CD4-positive, alpha-beta T cell treated with Interleukin-1 beta for 1 hour (primary cell): ENCODE measurements at places on chromosomes 3 and 15.
A peak's percentile ranks its signal among the peaks of the same experiment; 100 is the strongest.

- no peak for DNase-seq
These were observed 291.2 kb upstream of the KCNMB2 start for GRCh38 chr3:178244733-178245709.

GRCh38 chr15:92098869-92099268 is 245.4 kb downstream of the SLCO3A1 start:
- DNase-seq = no peak

DNA sequence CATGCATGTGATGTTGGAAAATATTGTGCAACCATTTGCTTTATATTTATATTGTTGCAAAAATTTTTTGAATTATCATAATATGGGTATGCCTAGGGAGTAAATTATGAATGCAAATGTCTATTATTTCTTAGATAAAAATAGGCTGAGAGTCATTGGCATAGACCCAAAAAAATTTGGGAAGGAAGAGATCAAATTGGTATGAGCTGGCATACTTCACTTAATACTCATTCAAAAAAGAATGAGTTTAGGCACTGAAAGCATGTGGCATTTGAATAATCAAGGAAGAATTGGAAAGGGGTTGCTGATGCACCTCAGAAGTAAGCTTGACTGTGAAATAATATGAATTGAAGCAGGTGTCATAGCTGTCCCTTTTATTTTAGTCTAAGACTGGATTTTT is 764.0 kb upstream of the DPPA4 start:
- no peak for DNase-seq

GRCh38 chr3:50971487-50971924 is 296.8 kb downstream of the DOCK3 start:
- peak; percentile 82 for DNase-seq

GRCh38 chr3:139611528-139611927 is 66.2 kb downstream of the NMNAT3 start:
- DNase-seq = no peak

GRCh38 chr3:161987933-161988332 is 491.3 kb downstream of the OTOL1 start:
- DNase-seq = no peak

DNA sequence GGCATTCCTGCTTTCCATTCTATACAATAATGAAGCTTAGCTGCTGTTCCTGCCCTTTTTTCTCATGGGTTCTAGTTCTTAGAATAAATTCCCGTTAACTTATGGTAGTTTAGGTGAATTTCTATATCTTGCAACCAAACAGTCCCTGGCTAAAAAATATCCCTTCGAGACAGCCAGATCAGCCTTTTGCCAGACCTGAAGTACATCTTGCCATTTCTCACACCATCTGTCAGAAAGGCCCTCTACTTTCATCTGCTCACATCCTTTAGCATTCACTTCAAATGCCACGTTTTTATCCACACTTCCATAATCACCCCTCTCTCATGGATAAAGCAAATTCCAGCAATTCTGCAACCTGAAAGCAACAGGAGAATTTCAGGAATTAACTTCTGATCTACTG is 145.4 kb downstream of the GAP43 start:
- DNase-seq = no peak

DNA sequence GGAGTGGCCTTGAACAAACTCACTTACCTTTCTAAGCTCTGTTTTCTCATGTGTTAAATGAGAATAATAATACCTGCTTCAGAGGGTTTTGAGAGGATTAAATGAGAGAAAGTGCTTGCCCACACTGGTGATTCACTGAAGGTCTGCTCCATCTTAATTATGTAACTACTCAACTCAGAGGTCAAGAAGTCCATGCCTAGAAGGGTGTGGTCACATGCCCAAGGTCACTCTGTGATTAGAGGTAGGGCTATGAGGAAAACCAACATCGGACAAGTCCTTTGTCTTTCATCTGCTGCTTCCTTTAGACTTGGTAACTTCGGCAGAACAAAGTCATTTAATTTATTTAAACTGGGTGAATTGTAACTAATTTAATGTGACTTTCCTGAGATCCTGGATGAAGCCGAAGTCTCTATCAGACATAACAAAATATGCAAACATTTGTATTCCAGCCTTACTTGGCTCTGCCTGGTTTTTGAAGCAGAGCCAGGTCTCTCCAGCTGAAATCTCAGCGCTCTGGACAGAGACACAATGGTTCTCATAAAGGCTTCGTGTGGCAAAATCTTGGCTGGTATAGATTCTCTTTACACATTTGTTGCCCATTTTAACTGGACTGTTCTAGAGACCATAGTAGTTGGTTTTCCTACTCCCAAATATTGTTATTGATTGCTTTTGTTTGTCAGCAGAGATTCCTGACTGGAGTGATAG is 3.0 kb downstream of the CHRNA7 start:
- no peak for DNase-seq

DNA sequence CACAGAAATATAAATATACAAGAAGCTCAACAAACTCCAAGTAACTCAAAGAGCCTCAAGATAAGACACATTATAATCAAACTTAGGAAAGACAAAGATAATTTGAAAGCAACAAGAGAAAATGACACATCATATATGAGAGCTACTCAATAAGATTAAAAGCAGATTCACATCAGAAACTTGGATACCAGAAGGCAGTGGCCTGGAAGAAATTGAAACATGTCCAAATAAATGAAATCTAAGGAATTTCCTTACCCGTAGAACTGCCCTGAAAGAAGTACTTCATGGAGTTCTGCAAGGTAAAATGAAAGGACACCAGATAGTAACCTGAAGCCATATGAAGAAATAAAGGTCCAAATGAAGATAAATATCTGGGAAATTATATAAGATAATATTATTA is 113.9 kb downstream of the LSAMP start:
- DNase-seq = no peak

GRCh38 chr3:184255291-184256039 is 5.9 kb downstream of the CAMK2N2 start:
- DNase-seq = no peak

DNA sequence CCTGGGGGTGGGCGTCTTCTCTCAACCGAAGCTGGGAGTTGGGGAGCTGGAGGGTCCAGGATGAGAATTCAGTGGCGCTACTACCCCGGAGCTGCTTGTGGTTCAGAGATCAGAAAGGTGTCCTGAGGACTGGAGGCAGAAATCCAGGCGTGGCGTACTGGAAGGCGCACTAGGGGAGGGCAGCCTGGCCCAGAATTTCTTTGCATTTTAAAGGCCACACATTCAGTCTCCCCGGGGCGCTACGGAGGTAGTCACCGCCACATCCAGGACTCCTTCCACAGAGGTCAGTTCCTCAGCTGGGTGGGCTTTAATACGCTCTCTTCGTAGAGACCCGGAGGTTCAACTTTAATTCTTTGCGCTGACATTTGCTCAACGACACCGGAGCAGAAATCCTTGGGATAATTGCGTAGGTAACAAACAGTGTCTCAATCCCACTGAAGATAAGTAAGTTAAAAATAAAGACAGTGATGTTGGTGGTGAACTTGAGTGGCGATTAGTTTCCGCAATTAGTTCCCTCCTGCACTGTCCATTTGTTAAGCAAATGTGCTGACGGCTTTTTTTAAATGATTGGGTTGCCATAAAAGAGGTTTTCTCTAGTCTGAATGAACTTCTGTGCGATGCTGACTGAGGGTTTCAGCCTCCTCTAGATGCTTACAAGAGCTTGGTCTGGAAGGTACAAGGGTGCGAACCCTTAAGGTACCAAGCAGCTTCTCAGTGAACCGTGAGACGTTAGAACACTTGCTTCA is 535 bp downstream of the MCTP2 start:
- no peak for DNase-seq

- DNase-seq = no peak
These were observed 224.1 kb upstream of the TPRG1 start for GRCh38 chr3:188947401-188948280.

DNA sequence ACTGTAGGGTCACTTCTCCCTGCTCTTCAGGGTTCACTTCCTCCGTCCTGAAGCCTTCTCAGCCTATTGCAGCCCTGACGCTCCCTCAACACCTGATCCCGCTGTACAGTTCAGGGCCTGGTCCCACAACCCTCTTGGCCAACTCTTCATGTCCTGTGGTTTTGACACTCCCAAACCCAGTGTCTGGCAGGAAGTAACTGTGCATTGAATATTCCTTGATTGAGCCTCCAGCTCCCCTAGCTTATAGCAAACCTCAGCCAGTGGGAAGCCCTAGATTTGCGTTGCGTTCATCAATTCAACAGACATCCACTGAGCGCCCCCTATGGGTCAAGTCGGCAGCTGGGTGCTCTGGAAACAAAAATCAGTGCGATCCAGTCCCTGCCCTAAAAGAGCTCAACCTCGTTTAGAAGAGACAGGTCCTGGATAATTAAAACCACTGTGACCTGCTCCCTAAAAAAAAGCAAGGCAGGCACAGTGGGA is 13.5 kb downstream of the UBAP1L start:
- peak; percentile 40 for DNase-seq

DNA sequence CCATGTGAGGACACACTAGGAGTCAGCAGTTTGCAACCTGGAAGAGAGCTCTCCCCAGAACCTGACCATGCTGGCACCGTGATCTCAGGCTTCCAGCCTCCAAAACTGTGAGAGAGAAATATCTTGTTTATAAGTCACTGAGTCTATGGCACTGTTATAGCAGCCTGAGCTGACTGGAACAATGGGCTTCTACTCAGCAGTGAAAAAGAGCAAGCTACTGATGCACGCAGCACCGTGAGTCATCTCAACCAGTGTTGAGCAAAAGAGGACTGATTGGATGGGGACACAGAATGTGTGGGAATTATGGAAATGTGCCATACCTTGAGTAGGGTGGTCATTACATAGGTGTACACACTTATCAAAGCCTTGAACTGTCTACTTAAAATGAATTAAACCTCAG is 230.4 kb downstream of the PLCL2 start:
- DNase-seq = no peak

- no peak for DNase-seq
These were observed 459.2 kb upstream of the ARRDC4 start for GRCh38 chr15:97501291-97501690.
